ENCODE measurements at places on chromosomes 16 and 17.

DNA sequence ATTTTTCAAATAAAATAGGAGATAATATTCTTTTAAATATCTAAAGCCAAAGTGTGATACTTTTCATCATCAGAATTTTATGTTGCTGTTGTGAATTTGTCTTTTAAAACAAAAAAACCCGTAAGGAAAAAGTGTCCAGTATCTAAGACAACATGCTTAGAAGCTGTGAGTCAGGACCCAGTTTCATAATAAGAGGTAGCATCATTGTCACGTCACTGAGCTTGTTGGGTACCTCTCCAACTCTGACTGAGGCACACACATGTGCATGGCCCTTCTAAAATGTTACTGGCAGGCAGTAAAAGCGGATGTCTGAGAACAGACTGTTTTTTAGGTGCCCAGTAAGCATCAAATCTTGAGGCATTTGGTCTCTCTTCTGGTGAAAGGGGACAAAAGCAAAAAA lies 2.5 kb downstream of the CIAPIN1 start:
- no peak for DNase-seq

GRCh38 chr17:40178021-40178601 lies 841 bp downstream of the RAPGEFL1 start:
- no peak for DNase-seq

- DNase-seq = no peak
These were observed 959.1 kb downstream of the CDH11 start for GRCh38 chr16:64162613-64163375.

GRCh38 chr17:16272111-16272840 lies 55.3 kb downstream of the PIGL start:
- no peak for DNase-seq

DNA sequence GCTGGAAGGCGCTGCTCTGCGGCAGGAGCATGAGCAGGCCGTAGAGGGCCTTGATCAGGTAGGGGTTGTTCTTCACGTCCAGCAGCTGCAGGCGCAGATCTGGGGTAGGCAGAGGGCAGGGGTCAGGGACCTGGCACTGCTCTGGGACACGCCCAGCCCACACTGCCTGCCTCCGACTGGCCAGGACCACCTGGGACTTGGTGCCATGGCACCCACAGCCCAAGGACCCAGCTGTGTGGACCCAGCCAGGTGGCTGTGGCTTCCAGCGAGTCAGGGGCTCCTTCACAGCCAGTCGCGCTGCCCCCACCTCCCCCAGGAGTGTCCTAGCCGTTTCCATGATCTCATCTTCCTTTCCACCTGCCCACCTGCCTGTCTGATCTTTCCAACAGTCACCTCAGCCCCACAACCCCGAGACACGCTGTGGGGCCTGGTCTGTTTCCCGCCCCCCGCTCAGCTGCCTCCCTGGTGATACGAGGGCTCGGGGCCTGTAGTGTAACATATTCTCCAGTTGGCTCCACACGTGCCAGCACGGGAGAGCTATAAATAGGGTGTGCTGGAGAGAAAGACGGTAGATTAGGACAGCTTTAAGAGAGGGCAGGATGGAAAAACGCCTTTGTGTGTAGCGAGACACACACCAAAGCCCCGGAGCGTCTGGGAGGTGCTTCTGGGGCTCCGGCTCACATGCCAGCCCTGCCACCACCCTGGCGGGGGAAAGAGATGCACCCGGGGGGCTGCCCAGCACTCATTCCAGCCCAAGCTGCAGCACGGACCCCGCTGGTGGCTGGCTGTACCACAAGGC lies 7.2 kb upstream of the MTSS2 start:
- no peak for DNase-seq

- no peak for DNase-seq
These were observed 1.2 kb downstream of the SLC9A5 start for GRCh38 chr16:67250045-67250327.

GRCh38 chr17:55690105-55690508 lies 32.6 kb downstream of the TMEM100 start:
- no peak for DNase-seq

DNA sequence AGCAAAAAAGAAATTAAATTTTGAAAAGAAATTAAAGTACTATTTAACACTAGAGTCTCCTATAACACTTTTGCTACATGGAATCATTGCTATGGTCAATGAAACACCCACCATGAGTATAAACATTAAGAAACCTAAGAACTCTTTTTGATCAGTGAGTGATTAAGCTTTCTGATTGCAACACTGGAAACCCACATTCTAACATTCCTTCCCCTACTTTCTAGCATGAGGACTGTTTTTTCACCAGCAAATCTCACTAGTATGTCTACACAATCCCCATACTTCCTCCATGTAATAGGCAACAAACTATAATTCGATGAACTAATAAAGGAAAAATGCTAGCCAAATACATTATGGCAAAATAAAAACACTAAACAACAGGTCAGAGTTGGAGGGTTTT lies 54.7 kb downstream of the SKAP1 start:
- no peak for DNase-seq

- peak; percentile 63 for DNase-seq
These were observed 681 bp downstream of the USP43 start for GRCh38 chr17:9645851-9646545.

- no peak for DNase-seq
These were observed 240.8 kb downstream of the SNX29 start for GRCh38 chr16:12217341-12217740.

DNA sequence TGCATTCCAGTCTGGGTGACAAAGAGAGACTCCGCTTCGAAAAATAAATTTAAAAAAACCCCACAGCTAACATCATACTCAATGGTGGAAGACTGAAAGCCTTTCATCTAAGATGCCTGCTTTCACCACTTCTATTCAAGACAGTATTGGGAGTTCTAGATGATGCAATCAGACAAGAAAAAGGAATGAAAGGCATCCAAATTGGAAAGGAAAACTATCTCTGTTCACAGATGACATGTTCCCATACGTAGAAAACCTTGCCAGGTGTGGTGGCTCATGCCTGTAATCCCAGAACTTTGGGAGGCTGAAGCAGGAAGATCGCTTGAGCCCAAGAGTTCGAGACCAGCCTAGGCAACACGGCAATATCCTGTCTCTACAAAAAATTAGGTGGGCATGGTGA lies 31.1 kb downstream of the RANBP10 start:
- DNase-seq = no peak

- DNase-seq = no peak
These were observed 46.0 kb downstream of the TNRC6A start for GRCh38 chr16:24775455-24775854.

- peak; percentile 28 for DNase-seq
These were observed 41.5 kb upstream of the CDH5 start for GRCh38 chr16:66324815-66325515.

GRCh38 chr16:61814726-61815347 lies 221.4 kb downstream of the CDH8 start:
- DNase-seq = no peak

DNA sequence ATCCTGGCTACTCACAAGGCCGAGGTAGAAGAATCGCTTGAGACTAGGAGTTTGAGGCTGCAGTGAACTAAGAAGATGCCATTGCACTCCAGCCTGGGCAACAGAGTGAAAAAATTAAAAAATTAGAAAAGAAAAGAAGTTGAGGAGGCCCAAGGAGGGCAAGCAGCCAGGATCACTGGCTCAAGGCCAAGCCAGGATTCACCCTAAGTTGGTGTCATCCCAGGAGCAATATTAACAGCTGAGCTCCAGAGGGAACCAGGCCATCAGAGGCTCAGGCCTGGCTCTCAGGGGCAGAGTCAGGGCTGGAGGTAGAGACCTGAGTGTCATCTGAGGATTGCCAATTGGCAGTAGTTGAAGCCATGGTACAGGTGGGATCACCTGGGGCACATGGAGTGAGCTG lies 20.7 kb downstream of the DRC3 start:
- DNase-seq = no peak

DNA sequence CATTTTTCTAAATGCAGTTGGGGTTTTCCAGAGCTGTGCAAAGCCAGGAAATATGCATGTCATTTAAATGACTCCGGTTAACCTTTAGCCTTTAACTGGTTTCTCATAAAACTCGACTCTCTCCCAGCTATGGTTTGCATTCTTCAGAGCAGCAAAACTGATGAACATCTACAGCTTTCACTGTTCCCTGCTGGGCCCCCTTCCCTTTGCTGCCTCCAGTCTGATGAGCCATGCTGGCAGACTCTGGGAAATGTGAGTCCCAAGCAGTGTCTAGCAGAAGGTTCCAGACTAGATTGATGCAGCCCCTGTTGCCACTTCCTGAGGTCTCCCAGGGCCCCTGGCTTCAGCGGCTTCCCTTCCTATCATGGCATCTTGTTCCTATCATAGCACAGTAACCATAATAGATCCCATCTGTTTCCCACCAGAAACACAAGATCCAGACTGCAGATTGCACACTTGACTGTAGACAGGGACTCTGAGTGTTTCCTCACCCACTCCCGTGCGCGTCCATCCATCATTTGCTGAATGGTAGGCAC lies 135.4 kb downstream of the CLEC16A start:
- DNase-seq = no peak

- no peak for DNase-seq
These were observed 10.7 kb downstream of the CRHR1 start for GRCh38 chr17:45794840-45795239.

- DNase-seq = peak; percentile 83
These were observed at the start of gene CDH3 for GRCh38 chr16:68644715-68645493. Gene CDH3 (plus strand): TSS chr16:68645310. CDS start chr16:68645380, 70 bp downstream.

DNA sequence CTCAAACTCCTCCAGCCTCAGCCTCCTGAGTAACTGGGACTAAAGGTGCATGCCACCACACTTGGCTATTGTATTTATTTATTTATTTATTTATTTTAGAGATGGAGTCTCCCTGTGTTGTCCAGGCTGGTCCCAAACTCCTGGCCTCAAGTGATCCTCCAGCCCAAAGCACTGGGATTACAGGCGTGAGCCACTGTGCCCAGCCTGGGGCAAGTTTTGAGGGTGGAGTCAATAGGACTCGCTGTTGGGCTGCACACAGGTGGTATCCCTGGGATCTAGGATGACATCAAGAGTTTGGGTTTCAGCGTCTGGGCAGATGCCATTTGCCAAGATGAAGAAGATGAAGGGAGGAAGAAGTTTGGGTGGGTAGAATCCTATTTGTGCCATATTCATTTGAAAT lies 213.9 kb downstream of the GSG1L start:
- DNase-seq = no peak

- DNase-seq = no peak
These were observed 172.1 kb downstream of the RBFOX3 start for GRCh38 chr17:79438546-79439334.

- no peak for DNase-seq
These were observed 53.4 kb downstream of the PITPNM3 start for GRCh38 chr17:6502871-6503509.

DNA sequence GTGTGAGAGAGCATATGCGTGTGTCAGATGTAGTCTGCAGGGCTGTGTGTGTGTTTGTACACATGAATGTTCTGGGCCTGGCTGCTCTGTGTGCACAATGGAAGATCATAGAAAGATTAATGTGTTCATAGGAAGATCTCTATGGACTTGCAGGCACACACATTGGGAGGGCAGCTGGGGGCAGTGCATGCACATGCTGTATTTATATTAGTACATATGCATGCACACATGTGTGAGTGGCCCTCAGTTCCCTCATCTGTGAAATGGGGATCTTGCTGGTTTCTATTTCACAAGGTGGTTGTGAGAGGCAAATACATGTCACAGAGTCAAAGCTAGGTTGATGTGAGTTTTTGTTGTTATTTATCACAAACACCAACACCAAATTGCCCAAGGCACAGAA lies 2.1 kb downstream of the CA7 start:
- DNase-seq = no peak

GRCh38 chr17:57432507-57433277 lies 176.4 kb downstream of the MSI2 start:
- no peak for DNase-seq

- peak; percentile 58 for DNase-seq
These were observed 17.0 kb downstream of the DUSP14 start for GRCh38 chr17:37506678-37507077.

- DNase-seq = no peak
These were observed 2.6 kb downstream of the HSD17B2 start for GRCh38 chr16:82037666-82038065.

DNA sequence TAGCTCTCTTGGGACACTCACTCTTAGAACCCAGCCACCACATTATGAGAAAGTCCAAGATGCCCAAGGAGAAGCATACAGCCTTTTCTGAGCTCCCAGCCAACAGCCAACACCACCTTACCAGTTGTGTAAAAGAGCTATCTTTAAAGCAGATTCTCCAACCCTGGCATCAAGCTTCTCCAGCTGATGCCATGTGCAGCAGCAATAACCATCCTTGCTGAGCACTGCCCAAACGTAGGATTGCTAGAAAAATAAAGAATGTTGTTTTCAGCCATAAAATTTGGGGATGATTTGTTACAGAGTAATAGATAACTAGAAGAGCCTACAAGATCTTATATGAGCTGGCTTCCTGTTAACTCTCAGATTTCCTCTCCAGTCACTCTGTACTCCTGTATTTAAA lies 443.7 kb upstream of the DYNLRB2 start:
- no peak for DNase-seq

DNA sequence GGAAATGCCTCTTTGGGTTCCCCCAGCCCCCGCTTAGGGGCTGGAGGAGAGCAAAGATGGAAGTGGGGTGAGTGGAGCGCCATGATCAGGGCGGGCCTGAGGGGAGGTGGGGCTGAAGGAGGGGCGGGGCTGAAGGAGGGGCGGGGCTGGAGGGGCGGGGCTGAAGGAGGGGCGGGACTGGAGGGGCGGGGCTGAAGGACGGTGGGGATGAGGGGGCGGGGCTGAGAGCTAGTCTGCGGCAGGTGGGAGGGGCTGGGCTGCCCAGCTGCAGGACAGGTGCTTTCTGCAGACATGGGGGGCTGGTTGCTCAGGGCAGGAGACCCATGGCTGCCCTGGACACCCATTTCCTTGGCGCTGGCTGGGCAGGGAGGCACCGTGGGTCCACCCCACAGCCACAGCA lies 39.1 kb upstream of the PABPN1L start:
- no peak for DNase-seq

DNA sequence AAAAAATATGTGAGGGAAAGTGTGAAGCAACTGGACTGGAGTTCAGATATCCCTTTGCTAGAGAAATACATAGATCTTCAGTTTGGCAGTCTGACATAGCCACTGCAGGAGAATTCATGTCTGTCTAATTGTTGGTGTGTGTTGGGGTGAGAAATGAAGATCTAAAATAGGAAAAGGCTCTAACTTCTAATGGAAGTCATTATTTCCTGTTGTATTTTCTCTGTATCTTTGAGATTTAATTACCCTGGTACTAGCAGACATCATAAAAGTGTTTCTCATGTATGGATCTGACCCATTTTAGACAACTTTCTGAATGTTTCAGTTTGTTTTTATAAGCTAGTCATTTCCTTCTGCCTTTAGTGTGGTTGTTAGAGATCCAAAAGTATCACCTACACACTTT lies 128.3 kb downstream of the NLK start:
- no peak for DNase-seq

DNA sequence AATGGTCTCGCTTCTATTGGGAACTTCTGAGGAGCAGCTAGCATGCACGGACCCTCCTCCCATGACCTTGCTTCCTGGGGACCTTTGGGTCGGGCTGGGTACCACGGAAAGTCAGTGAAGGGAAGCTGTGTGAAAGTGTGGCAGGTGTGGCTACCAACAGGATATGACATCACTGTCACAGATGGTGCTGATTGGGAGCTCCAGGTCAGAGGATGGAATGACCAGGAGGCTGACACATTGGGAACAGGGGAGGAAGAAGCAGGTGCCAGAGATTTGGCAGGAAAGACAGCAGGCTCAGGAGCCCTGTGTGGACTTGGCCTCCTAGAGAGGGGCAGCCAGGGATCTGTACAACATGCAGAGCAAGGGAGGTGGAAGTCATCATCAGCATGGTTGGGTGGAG lies 34.0 kb downstream of the CPNE2 start:
- DNase-seq = no peak
